ELF-1 (cell line): ENCODE measurements at places on chromosomes 11 and 22.
A peak's percentile ranks its signal among the peaks of the same experiment; 100 is the strongest.

DNA sequence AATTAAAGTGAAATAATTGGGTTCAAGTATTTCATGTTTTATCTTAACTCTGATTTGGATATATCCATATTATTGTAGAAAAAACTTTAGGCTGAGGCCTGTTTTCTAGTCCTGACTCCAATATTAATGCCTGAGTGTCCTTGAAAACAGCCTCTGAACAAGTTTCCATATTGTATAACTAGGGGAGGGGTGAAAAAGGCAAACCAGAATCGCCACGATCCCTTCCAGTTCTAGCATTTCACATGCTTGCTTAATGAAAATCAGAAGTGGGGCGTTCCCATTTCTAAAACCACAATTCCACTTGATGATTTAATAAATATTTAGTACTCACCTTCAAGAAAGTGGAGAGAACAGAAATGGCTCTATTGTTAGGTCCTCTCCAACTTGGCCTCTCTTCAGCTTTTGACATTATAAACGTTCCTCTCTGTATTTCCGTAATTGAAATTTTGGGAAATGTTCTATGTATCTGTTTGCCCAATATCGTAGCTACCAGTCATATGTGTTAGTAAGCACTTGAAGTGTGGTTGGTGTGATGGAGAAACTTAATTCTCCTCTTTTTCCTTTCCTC is 561.4 kb upstream of the CCDC90B start:
- no peak for DNase-seq

- DNase-seq, result no peak
Observed at GRCh38 chr22:17717708-17718107, 56.6 kb downstream of the BID start.

GRCh38 chr11:35035894-35036408 is 103.0 kb upstream of the CD44 start:
- DNase-seq, result no peak

DNA sequence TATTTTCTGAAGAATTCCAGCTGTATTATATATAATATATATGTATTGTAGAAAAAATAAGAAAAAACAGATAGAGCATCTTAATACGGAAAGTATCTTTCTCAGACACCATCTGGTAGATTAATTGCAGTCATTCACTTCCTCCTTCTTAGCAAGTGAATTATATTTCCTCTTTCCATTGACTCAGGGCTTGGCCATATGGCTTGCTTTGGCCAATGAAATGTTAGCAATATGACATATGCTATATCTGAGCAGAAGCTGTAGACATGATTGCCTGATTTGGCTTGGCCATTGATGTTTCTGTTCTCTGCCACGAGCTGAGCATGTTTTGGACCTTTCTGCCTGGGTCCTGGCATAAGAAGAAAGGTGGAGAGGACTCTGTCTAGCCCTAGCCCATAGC is 34.4 kb upstream of the ZBED5 start:
- DNase-seq, result no peak

DNA sequence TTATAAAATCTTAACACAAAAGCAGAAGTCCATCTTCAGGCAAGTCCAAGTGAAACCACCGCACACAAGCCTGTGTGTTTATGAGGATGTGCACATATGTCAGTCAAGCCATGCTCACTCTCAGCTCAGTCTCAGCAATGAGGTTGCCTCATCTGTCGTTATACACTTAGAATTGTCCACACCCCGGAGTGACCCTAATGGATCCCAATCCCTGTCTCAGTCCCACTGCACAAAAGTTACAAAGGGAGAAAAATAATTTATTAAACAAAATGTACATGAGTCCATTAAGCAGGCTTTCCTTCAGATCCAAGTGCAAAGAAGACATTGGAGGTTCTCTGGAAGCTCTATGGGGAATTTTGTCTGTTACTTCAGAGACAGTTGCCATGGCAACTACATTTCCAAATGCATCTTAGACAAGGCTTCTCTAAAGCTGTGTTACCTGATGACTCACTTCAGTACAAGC is 24.4 kb downstream of the OR8B12 start:
- DNase-seq, result no peak

GRCh38 chr22:48678171-48679135 is 1149.2 kb downstream of the BRD1 start:
- DNase-seq, result no peak

DNA sequence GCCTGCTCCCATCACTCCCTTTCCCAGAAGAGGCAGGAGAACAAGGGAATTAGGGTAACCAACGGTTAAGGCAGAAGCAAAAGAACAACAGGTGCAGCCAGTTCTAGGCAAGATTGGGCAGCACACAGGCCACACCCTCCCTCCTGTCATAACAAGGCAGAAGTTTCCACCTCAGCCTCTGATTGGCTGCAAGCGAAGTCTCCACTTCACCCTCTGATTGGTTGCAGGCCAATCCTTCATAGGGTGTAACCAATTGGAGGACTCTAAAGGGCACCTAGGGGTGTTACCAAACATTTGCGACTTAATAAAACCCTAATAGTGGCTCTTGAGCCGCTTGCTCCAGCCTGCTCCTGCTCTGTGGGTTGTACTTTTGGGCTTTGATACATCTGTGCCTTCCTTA is 153.8 kb downstream of the CACNA1I start:
- DNase-seq, result no peak

GRCh38 chr11:86523738-86524619 is 148.4 kb downstream of the ME3 start:
- peak; percentile 45 for DNase-seq

- DNase-seq, result no peak
Observed at GRCh38 chr22:44541671-44542319, 43.8 kb upstream of the RTL6 start.

DNA sequence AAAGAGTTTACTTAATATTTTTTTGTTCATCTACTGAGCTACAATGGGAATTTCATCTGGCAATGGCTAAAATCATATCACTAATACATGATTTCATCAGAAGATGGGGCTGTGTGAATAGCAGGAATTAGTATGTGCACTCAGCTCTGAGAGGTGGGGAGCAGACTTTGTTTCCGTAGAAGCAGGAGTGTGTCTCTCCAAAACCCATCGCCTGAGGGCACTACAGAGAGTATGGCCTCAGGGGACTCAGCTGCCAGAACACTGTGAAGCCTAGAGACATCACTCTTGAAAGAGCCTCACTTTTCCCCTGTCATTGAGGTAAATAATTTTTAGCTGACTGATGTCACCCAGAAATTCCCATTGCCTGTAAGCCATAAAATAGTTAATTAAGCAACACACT is 261.4 kb upstream of the ISX start:
- DNase-seq, result peak; percentile 43

DNA sequence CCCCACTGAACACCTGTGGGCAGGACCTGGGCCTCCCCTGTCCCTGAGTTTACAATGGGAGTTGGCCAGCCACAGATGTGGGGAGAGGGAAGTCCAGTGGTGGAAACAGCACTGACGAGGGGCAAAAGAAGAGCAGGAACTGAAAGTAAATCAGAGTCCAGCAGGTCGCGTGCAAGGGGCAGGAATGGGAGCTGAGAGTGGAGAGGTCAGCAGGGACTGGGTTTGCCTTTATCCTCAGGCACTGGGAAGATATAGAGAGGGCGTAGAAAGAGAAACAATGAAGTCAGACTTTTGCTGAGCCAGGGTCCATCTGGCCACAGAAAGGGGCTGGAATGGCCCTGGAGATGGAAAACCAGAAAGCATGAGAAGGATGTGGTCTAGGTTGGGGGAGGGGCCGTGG is 8.5 kb downstream of the P2RY6 start:
- DNase-seq, result no peak

DNA sequence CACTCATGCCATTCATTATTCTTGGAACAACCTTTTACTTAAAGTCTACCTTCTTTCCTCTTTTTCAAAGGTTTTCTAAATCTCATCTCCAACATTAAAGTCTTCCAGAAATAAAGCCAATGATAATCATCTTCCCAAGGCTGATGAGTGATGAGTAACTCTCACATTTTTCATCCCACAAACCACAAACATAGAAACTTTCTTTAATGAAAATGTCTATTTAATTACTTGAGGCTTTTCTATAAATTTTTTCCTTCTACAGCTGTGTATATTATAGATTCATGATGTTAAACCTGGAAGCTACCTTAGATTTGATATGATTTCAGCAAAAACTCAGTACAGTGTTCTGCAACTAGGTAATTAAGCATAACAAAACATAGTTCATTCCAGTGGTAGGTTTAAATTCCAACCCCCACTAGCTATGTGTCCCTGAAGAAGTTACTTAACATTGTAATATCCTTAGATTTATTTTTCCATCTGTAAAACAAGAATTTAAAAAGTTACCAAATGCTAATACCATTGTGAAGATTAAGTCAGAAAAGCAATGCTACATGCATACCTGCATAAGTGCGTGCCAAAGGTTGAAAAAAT is 845.4 kb downstream of the KCNA4 start:
- no peak for DNase-seq

DNA sequence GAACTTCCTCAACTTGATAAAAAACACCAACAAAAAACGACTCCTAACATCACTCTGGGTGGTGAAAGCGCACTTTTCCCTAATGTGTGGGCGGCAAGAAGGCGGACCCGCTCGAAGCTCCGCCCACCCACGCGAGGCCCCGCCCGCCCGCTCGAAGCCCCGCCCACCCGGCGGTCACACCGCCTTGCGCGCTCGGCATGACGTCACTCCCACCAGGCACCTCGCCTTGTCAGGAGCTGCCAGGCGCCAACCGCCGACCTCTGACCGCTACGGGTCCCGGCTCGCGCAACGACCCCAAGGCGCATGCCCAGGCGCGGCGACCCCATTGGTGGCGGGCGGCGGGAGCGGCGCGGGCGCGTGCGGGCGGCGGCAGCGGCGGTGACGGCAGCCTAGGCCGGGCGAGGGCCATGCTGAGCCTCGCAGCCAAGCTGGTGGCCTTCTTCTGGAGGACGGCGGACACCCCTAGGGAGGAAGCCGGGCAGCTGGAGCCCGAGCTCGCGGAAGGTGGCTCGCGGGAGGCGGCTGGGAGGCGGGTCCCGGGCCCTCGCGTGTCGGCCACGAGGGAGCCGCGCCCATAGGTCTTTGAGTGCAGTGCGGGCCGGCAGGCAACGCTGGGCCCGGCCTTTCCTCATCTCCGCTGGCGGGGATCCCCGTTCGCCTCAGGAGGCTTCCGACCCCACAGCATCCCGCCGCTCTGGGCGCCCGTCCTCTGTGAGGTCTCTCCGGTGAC is at the start of gene MOV10L1:
TSS of gene MOV10L1 (plus strand) at position 325 of the 730 bp plus-strand sequence. CDS start at position 408, 83 bp downstream.
- peak; percentile 74 for DNase-seq

- DNase-seq, result peak; percentile 60
Observed at GRCh38 chr11:44483919-44484610, 81.4 kb upstream of the CD82 start.

DNA sequence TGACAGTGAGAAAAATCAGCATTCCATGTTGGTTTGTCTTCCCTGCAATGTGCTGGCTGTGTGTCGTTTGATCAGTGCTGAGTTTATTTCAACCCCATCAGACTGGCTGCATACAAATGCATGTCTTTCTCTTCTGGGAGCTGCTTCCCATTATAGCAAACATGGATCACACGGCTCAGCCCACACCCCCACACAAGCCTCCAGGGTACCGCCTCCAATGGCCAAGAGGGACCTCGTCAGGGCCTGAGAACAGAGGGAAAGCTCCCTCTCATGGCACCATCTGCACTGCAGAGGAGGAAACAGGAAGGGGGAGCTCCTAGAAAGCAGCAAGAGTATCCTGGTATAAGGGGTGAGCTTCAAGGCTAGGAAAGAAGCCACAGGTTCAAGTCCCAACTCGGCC is 214.2 kb downstream of the LARGE1 start:
- DNase-seq, result peak; percentile 5

DNA sequence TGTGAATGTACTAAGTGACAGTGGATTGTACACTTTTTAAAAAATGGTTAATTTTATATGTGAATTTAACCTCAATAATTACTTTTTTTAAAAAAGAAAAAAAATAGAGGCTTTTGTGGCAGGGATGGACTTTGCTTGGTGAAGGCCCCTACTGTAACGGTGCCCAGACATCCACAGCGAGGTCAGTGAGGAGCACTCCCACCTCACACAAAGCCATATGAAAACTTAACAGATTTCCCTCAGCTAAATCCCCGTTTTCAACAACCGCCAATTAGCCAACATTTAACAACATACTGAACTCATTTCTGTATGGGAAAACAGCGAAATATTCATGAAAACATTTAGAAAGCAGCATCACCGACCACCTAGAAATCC is 642 bp upstream of the C11orf58 start:
- no peak for DNase-seq

DNA sequence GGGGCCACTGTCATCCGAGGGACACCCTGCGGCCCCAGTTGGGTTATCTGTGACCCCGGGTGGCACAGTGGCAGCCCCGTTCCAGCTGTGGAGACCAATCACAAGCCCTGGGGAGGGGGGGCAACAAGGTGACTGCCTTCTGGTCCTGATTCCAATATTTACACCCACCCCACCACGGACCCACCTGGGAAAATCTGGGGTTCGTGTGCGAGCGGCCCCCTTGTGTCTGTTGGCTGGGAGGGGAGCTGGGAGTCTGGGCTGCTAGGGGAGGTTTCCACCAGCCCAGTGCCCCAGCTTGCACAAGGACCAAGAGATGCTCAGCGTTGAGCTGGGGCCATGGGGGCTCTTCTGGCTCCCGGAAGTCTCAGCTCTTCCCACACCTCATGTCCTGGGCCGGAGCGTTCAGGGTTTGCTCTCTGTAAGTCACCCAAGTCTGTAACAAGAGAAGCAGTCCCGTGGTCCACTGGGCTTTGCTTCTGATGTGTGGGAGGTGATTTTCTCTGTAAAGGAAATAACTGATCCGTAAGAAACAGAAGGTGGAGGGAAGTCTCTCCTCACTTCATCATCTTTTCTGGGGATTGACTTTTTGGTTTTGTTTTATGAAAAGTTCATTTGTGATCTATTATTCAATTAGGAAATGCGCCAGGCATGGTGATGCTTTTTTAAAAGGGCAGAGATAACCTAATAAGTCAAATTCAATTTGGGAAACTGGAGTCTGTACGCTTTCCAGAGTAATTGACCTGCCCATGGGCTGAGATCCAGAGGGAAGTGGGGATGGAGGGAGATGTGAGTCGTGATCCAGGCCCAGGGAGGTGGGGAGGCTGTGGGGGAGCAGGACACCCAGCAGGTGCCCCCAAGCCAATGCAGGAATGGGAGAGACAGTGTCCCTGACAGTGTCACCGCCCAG is 22.4 kb upstream of the GAL start:
- no peak for DNase-seq

DNA sequence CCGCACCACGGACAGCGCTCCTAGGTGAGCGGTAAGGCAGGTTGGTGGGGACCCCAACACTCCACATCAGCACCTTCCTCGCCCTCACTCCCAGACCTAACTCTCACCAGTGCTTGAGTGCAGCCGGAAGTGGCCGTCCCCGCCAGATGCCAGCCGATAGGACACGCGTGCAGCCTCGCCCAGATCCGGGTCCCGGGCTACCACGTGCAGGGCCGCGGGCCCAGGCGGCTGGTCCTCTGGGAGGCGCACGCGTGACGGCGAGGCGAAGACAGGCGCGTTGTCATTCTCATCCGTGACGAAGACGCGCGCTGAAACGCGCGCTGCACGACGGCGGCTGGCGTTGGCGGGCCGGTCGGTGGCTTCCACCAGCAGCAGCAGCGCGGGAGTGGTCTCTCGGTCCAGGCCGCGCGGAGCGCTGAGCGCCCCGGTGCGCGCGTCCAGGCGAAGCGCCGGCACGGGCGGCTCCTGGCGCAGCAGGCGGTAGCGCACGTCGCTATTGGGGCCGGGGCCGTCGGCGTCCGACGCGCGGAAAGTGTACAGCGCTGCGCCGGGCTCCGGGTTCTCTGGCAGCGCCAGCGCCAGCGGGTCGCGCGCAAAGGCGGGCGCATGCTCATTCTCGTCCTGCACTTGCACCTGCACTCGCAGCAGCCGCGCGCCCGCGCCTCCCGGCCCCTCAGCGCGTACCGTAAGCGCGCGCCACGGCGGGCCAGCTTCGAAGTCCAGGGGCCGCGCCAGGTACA is 10.8 kb upstream of the TPP1 start:
- DNase-seq, result peak; percentile 73
